ENCODE measurements at places on chromosomes 11 and 22.

- DNase-seq, result no peak
Measured at GRCh38 chr22:21020802-21021429, 6.0 kb downstream of the P2RX6 start.

- DNase-seq, result no peak
Measured at GRCh38 chr11:130159139-130159538, 443 bp upstream of the ST14 start.

DNA sequence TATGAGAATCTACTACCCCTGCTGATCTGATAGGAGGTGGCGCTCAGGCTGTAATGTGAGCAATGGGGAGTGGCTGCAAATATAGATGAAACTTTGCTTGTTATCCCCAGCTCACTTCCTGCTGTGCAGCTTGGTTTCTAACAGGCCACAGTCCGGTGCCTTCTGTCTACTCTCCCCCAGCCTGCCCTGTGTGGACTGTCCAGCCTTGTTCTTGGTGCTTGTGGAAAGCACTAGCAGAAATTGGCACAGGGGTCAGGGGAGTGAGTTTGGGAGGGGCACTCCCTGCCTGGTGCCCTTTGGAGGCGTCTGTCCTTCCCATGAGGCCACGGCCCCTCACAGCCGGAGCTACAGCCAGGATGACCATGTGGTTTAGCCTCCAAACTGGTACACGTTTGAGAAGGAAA is 14.3 kb downstream of the MOV10L1 start:
- DNase-seq, result no peak

DNA sequence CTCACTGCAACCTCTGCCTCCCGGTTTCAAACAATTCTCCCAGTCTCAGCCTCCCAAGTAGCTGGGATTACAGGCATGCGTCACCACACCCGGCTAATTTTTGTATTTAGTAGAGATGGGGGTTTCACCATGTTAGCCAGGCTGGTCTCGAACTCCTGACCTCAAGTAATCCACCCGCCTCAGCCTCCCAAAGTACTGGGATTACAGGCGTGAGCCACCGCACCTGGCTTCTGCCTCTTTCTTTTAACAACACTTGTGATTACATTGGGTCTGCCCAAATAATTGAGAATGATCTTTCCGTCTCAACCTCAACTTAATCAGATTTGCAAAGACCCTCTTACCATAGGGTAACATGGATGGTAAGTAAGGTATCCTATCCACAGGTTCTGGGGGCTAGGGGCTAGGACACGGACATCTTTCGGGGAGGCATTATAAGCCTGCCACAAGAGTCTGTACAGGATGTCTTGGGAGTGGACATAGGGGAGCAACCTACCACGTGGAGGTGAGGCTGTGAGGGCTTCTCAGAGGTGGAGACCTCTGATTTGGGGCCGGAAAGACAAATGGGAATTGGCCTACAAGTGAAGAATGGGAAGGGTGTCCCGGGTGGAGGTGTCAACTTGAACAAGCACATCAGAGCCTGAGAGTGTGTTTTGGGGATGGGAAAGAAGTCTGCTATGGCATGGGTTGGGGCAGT is 2.7 kb upstream of the CBX6 start:
- no peak for DNase-seq

DNA sequence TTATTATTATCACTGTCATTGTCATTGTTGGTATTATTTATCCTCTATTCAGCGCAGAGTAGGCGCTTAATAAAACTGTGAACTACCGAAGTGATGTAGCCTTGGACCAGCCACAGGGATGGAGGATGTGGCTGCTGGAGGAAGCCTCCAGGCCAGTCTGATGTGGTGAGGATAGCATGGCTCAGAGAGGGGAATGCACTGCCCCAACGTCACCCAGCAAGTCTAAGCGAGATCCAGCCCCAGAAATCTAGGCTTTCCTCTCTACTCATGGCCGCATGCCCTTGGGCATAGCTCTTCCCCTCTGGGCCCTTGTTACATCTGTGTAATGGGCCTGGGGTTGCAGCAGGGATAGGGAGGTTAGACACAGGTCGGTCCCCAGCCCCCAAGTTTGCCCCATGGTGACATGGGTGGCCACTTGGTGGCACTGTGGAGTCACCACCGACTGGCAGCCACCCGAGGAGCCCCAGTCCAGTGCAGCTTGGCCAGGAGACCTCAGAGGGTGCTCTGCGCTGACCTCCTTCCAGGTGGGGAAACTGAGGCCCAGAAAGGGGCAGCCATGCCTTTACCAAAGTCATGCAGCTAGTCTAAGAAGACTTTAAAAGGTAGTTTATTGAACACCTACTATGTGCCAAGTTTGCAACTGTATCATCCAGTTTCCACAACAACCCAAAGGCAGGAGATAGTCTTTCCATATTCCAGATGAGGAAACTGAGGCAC is 395.7 kb downstream of the MN1 start:
- no peak for DNase-seq

- no peak for DNase-seq
Measured at GRCh38 chr11:122108192-122108799, 7.7 kb downstream of the BLID start.

GRCh38 chr11:100956351-100956750 is 173.3 kb downstream of the PGR start:
- DNase-seq, result no peak

DNA sequence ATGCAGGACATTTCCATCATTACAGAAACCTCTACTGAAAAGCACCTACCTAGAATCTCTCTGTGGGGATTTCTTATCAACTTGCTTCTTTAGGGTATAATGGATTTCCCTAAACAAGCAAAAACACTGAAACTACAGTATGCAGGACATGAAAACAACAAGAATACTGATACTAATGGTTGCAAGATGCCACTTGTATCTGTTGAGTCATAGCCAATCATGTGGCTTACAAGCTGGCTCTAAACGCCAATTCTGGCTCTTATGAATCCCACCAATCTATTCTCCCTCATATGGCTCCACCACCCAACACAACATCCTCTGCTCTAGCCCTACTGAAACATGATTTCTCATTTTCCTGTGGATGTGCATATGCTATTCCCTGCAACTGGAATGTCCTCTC is 22.6 kb downstream of the TENM4 start:
- no peak for DNase-seq

DNA sequence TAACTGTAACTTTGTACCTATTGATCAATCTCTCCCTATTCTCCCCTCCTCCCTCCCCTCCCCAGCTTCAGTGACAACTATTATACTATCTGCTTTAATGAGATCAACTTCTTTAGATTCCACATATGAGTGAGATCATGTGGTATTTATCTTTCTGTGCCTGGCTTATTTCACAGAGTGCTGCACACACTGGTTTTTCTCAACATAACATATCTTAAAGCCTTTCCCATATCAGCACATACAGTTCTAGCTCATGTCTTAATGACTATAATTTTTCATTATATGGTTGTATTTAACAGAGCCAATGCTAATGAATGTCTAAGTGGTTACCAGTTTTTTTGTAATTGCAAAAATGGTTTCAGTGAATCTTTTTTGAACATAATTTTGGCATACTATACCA is 340.3 kb upstream of the DDI1 start:
- no peak for DNase-seq

GRCh38 chr11:19962801-19963175 is 197.5 kb downstream of the DBX1 start:
- no peak for DNase-seq

DNA sequence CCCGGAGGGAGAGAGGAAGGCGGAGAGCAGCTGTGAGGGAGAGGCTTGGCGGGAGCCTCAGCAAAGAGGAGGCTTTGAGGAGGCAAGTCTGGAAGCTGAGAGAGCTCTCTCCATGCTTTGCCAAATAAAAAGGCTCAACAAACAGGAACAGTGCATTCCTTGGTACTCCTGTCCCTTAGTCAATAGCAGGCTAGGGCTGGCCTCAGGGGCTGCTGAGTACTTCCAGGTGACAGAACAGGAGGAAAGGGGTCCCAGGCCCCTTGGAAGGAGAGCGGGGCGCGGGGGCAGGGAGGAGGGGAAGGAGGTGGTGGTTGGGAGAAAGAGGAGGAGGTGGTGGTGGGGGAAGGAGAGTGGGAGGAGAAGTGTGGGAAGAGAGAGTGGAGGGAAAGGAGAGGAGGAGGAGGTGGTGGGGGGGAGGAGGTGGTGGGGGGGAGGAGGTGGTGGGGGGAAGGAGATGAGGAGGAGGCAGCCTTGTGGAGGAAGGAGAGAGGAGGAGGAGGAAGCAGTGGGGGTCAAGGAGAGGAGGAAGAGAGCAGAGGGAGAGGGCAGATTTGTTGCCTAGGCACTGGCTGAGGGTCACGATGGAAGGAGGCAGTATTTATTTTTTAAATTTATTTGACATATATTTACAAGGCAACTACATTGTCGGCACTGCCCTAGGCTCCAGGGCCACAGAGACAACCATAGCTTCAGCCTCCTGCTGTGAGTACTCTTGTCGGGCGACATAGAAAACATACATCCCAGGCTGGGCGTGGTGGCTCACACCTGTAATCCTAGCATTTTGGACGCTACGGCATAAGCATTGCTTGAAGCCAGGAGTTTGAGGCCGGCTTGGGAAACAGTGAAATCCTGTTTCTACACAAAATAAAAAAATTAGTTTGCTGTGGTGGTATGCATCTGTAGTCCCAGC is 74.2 kb upstream of the ZBED5 start:
- DNase-seq, result no peak

GRCh38 chr11:2379466-2380174 is 2.5 kb downstream of the CD81 start:
- DNase-seq, result no peak

GRCh38 chr22:46638601-46639431 is 18.6 kb downstream of the GRAMD4 start:
- peak; percentile 81 for DNase-seq

Measured in NCI-H2029 (cell line).